ENCODE measurements at places on chromosomes 1 and 21.

DNA sequence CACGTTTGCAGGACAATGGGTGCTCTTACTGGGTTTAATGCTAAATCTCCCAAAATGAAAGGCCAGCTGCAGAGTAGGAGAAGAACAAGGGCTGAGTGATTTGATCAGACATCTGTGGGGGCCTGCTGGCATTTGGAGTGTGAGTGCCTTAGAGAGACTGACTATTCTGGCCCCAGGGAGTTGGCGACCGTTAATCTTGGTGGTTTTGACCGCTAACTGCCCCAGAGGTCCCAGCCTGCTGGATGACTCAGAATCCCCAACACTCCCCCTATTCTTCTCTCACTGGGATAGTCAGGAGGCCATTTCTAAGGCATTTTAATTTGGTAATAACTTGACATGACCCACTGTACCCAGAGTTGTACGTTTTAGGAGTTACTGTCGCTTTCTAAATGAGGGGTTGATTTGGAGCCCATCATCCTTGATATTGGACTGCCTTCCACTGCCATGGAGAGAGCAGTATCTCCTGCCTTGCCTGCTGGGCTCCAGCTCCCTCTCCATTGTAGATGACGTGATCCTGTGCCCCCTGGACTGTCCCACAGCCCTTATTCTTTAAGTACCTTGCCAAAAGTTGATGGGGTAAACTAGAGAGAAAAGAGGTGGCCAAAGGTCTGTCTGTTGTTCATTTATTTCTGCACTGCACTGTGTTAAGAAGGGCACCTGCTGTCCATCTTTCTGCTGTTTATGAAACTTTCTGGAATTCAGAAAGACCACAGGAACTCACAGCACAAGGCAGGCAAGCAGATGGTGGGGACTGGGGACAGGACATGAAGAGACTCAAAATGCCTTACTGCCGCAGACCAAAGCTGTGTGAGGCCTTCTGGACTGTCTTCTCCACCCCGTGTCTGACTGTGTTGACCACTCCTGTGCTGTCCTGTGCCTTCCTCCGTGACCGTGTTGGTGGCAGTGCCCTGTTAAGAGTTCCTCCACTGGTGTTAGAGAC lies 98.2 kb upstream of the ARTN start:
- DNase-seq = no peak

GRCh38 chr1:25757846-25758185 lies 42.2 kb upstream of the SELENON start:
- DNase-seq = no peak

GRCh38 chr1:203040513-203041275 lies 14.4 kb downstream of the PPFIA4 start:
- no peak for DNase-seq

DNA sequence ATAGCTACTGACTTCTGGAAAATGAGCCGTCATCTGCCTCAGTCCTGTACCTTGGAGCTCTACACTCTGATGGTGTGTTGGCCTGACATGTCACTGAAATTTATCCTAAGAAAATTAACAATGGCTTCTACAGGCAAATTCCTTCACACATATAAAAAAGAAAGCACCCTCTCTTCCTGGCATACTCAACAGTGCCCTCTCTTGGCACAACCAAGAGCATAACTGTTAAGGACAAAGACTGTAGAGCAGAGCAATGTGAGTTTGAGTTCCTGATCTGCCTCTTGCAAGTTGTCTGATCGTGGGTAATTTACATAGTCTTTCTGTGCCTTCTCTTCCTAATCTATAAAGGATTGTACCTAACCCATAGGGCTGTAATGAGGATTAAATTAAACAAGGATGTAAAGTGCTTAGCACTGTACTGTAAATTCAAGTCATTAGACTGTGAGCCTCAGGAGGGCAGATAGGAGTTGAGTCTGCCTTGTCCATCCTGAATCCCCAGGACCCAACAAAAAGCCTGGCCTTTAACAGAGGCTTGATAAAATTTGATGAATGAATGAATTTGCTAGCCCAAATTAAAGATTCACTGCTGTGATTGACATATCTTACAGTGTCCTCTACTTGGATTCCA lies 83.5 kb downstream of the SYF2 start:
- peak; percentile 26 for DNase-seq

GRCh38 chr1:248831842-248832241 lies 6.1 kb upstream of the SH3BP5L start:
- DNase-seq = no peak

DNA sequence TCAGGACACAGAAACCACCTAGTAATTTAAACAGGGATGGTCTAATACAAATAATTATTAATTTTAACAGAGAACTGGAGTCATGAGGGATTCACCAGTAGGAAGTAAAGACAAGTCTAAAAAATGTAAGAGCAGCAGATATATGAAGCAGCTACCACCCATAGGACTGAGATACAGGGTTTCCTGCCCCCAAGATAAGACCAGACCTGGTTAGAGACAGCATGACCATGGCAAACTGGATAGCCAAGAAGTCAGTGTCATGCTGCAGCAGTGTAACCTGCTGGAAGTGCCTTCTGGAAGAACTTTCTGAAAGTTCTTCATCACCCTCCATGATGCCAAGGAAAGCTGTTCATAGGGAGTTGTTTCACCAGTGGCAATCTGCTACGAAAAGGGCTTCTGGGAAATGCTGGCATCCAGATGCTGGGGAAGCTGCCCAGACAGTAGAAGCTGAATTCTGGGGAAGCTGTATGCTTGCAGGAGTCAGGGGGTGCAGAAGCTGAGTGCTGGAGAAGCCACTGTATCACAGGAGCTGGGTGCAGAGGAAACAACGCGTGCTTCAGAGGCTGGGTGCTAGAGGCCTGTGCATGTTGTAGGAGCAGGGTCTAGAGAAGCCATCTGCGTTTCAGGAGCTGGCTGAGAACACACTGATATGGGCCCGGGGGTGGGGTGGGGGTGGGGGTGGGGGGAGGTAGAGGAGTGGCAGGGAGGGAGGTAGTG lies 356.4 kb downstream of the DISC1 start:
- no peak for DNase-seq

- no peak for DNase-seq
Observed at GRCh38 chr1:165204548-165204947, 152.0 kb downstream of the LMX1A start.

- DNase-seq = no peak
Observed at GRCh38 chr1:51708911-51709760, 92.2 kb downstream of the OSBPL9 start.

DNA sequence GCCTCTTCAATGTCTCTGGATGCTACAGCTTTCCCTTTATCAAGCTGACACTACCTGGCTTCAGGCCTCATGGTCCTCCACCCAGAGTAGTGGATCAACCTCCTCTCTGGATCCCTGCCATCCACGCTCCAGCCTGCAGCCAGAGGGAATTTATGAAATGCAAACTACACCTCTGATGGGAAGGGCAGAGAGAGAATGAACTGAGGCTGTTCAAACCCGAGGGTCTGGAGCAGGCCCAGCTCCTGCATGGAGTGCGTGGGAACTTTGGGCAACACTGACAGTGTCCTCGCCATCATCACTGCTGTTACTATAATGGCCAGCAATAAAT lies 157.8 kb downstream of the TRABD2B start:
- DNase-seq = no peak

- DNase-seq = no peak
Observed at GRCh38 chr1:7896994-7897393, 43.6 kb downstream of the TNFRSF9 start.

DNA sequence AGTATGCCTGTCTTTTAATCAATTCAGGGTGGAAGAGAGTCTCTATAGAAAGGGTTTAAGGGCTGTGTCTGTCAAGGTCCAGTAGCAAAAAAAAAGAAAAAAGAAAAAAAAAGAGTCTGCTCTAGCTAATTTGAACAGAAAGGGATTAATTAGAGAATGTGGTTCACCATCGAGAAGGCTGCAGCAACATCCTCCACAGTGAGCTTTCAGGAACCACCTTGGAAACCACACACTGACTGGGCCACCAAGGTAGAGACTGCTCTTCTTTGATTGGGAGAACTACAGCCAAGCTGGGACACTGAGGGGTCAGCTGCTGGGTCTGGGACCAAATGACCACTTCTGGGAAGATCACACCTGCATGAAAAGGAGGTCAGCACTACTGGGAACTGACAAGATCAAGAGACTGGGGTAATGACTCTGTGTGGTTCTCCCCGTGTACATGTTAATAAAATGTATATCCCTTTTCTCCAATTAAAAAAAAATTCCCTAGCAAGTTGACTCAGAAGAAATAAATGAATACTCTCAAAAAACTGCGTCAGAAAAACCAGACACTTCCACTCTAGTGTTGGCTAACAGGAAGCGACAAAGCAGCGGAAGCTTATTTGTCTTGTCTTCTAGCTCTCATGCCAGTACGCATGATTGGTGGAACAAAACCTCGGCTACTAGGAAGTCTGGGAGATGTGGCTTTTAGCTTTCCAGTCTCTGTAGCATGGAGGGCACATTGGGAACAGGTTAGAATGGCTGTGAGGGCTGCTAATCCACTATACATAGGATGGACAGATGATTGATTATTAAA lies 60.0 kb upstream of the IVNS1ABP start:
- no peak for DNase-seq

GRCh38 chr1:246078126-246078887 lies 428.8 kb downstream of the SMYD3 start:
- DNase-seq = no peak

GRCh38 chr1:58942759-58943191 lies 158.9 kb upstream of the JUN start:
- no peak for DNase-seq

DNA sequence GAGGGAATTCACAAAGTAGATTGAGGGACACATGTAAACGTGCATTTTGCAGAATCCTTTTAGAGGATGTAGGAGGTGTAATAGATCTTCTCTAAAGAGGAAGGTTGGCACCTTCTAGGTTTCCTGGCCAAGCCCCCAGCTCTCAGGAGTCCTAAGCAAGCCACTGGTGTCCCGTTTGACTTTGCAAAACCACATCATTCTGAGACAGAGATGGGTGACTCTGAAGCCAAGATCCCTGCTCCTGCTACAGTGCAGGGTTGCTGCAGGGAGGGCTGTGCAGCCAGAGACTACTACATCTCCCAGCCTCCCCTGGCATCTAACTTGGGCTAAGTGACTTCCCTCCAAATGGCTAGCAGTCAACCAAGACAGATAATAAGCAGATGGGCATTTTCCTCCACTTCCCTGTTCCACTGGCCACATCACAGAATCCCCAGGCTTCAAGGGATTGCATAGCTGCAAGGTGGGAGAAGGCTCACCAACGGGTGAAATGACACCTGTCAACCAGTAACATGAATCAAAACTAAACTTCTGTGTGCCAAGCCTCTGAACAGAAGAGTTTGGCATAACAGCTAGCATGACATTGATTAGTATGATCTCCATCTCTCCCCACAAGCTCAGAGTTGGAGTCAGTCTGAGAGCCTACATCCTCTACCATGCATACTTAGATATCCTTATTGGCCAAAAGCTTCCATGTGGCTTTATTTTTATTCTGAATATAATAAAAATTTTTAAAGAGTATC lies 129.6 kb upstream of the COA6 start:
- DNase-seq = no peak

GRCh38 chr21:33377221-33377920 lies 25.8 kb upstream of the IFNGR2 start:
- no peak for DNase-seq

DNA sequence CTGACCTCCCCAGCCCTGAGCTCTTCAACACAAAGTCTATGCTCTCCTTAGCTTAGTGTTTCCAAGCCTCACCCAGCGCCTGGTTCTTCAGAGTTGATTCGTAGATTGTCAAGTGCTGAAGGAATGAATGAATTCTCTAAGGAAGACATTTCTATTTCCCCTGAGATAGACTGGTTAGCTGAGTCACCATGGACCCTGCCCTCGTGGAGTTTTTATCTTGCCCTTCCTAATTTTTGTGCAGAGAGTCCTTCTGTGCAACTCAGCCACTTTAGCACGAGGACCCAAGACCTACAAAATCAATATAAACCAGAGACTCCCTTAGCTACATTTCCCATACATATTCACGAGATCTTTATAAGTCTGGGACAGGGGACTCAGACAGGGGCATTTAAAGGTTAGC lies 2.6 kb upstream of the CD244 start:
- no peak for DNase-seq

All from GM12864 (cell line).